ENCODE measurements at places on chromosomes 12 and 14. TPM values are rescaled to one million over a fixed set of nuclear protein-coding genes. Genes with fewer than 3 reads are reported as not detected.

PPP2R3C gene
- 44.2 TPM for total RNA-seq

- peak; percentile 74 for DNase-seq
- peaks cover 9% of the 10 kb centered on the region for H3K4me1 ChIP-seq
- H3K4me3 ChIP-seq, result peak within 1 kb of the TSS; percentile 72
Observed at GRCh38 chr12:49903700-49904423, at the start of gene FAIM2. FAIM2 (minus strand) TSS chr12:49903900; CDS start chr12:49903792, 108 bp downstream.

DNA sequence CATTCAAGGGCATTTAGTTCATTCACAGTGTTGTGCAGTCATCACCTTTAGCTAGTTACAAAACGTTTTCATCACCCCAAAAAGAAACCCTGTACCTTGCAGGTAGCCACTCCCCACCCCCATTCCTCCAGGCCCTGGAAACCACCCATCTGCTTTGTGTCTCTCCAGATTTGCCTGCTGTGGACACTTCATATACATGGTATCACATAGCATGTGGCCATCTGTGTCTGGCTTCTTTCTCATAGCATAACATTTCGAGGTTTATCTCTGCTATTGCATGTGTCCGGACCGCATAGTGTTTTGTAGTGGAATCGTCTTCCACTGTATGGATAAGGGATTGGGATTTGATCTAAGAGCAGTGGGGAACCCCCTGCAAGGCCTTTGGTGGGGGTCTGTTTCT is 143.1 kb downstream of the AACS start:
- H3K36me3 ChIP-seq, result no peaks in the 10 kb centered on the region
- H3K4me3 ChIP-seq, result no peak overlapping the region
- no peak for DNase-seq
- no peak overlapping the region for H3K27ac ChIP-seq
- no peaks in the 10 kb centered on the region for H3K4me1 ChIP-seq

DNA sequence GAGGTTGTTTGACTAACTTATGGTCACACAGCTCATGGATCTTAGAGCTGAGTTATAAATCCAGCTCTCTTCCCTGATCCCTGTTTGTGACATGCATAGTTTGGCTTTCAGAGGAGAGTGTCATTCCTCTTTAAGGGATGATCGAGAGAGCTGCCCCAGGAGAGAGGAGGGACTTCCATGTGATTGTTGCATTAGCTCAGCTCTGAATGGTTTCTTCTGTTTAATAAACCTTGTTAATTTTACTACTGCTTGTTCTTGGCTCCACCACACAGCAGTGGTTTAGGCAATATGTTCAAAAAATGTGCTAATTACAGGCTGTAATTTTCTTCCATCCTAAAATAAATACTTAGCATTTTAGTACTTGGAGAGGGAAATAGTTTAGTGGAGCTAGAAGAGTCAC is 152.5 kb downstream of the C12orf75 start:
- no peak for DNase-seq
- peaks cover 64% of the 10 kb centered on the region for H3K4me1 ChIP-seq
- H3K27ac ChIP-seq, result no peak overlapping the region
- H3K36me3 ChIP-seq, result peaks cover 4% of the 10 kb centered on the region
